ENCODE measurements at places on chromosomes 2 and 18. TPM values are rescaled to one million over a fixed set of nuclear protein-coding genes. Genes with fewer than 3 reads are reported as not detected.
A peak's percentile ranks its signal among the peaks of the same experiment; 100 is the strongest.

COLEC12 gene
- not detected for total RNA-seq

ZNF514 gene
- 15.6 TPM for total RNA-seq

ASB18 gene
- total RNA-seq = not detected

STAT4 gene
- total RNA-seq = 72.2 TPM

MERTK gene
- 0.70 TPM for total RNA-seq

DNA sequence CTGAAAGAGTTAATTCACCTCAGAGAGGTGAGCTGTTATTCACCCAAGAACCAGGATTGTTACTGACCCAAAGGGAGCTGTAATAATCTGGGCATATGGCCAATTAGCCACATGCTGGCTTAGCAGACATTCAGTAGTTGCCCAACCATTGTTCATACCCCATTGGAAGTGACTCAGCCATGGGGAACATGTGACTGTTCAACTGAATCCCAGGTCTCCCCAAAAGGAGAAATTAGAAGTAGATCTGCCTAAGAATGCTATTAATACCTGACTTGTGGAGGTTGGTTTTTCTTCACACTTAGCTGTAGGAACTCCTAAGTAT lies 272.6 kb upstream of the UBE2E3 start:
- DNase-seq = no peak

- no peak for DNase-seq
Measured at GRCh38 chr2:110991911-110992310, 128.8 kb upstream of the BCL2L11 start.

DNA sequence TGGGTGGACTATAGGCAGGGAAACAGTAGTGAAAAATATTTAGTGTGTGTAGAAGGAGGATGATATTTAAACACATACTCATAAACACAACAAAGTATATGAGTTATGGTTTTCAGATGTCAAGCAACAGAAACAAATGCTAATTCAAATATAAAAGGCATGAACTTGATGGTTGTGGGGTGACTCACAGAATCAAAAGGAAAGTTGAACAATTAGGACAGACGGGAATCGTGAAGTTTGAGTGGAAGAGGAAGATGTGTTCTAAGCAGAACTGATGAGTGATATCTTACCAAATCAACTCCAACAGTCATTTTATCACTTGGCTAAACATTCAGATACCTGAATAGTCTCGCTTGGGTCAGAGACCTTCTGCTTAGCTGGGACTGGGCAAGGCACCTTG lies 53.6 kb upstream of the ITGA6 start:
- DNase-seq = no peak

- DNase-seq = no peak
Measured at GRCh38 chr2:100551303-100551702, 11.5 kb upstream of the PDCL3 start.

DNA sequence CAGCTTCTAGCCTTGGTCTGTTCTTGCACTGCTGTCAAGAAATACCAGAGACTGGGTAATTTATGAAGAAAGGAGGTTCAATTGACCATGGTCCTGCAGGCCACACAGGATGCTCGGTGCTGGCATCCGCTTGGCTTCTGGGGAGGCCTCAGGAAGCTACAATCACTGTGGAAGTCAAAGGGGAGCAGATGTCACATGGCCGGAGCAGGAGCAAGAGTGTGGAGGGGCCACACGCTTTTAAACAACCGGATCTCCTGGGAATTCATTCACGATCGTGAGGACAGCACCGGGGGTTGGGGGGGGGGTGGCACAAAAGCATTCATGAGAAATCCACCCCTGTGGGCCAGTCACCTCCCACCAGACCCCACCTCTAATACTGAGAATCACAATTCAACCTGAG lies 850.4 kb upstream of the SALL3 start:
- no peak for DNase-seq

- no peak for DNase-seq
Measured at GRCh38 chr2:160876765-160877164, 283.5 kb upstream of the TANK start.

- DNase-seq = no peak
Measured at GRCh38 chr2:241184901-241185300, 3.6 kb upstream of the ANO7 start.

DNA sequence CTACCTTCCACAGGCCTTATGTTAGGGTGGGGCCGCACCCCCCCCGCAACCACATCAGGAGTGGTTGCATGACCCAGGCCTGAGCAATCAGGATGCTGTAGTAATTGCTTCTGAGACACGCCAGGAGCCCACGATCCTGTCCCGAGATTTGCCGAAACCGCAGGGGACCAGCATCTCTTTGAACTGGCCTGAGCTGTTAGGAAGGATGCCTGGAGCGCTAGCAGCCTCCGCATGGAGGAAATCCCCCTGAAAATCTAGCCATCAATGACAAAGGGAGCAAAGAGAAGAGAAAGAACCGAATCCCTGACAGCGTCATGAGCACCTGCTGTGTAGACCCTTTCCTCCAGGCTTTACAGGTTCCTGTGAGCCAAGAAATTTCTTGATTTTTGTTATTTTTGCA lies 8.7 kb upstream of the TEX44 start:
- no peak for DNase-seq

DNA sequence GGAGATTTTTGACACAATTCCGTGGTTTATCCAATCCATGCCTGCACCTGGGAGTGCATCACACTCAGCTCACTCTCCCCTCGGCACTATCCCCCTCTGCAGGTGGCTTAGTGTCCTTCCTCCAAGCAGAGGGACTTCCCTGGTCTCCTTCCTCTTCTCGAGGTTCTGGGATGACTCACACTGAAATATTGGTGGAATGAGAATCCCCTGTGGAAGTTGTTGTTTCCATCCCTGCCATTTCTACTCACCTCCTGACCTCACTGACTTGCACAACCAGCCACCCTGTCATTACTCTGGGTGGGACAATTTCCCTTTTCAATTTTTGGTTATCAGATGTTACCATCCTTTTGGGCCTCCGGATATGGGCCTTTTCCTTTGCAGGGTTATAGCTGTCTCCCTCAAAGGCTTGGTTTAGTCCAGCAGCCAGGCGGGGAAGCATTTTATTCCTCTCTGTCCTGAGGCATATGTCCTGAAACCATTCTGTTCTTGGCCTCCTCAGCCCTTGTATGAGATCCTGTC lies 59.9 kb downstream of the PTPRM start:
- no peak for DNase-seq

DNA sequence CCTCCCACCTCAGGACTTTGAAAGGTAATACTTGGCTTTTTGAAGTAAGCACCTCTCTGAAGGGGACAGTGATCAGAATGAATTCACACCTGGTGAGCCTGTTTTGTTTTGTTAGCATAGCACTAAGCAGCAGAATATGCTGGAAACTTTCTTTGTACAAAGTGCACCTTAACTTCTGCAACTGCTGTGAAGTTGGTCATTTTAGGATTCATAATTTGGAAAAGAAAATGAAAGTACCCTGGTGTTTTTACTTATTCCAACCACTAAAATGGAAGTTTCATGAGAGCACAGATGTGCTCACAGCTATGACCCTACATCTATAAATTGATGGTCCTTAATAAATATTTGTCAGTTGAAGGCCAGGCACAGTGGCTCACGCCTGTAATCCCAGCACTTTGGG lies 257.8 kb upstream of the STON1 start:
- no peak for DNase-seq

GRCh38 chr2:228771774-228772173 lies 499.3 kb downstream of the PID1 start:
- DNase-seq = no peak

- no peak for DNase-seq
Measured at GRCh38 chr2:2662847-2663356, 331.8 kb upstream of the MYT1L start.

DNA sequence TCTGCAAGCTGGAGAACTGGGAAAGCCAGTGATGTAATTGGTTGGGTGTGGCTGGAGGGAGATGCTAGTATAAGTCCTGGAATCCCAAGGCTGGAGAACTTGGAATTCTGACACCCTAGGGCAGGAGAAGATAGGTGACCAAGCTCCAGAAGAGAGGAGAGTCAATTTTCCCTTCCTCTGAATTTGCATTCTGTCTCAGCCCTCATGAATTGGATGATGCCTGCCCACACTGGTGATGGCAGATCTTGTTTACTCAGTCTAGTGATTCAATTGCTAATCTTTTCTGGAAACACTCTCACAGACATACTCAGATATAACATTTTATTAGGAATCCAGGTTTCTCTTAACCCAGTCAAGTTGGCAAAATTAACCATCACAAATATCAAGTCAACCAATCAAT lies 287.2 kb downstream of the RDH14 start:
- DNase-seq = no peak

- no peak for DNase-seq
Measured at GRCh38 chr18:805008-805754, 6.9 kb downstream of the YES1 start.

DNA sequence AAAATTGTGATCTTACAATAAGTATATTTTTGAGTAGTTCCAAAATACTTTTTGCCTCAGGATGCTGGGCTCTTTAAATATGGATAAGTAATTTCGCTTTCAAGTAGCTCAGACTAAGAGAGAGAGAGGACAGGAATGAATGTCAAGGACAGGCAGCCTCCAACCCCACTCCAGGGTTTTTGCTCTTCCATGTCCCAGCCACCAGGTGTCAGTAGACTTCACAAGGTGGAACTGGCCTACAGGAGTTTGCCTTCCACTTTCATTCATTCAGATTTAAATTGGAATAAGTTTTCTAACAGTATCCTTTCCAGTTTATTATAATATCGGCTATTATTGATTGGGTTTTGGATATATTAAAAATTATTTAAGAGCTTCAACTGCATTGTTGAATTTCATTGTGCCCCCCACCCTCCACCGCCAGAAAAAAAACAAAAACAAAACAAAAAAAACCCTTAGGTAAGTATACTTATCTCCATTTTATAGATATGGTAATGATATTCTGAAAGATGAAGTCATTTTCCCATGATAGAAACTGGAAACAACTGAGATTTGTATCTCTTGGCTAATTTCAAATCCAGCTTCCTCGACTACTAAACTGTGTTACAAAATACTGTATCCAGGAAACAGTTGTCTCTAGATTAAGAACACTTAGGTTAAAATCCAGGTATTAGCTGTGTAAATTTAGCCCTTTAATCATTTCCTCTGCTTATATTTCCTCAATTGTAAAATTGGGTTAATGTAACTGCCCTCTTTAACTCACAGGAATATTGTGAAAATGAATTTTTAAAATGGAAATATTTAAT lies 793.1 kb downstream of the ERBB4 start:
- DNase-seq = peak; percentile 29

- DNase-seq = no peak
Measured at GRCh38 chr2:235614900-235615712, 121.3 kb downstream of the AGAP1 start.

DNA sequence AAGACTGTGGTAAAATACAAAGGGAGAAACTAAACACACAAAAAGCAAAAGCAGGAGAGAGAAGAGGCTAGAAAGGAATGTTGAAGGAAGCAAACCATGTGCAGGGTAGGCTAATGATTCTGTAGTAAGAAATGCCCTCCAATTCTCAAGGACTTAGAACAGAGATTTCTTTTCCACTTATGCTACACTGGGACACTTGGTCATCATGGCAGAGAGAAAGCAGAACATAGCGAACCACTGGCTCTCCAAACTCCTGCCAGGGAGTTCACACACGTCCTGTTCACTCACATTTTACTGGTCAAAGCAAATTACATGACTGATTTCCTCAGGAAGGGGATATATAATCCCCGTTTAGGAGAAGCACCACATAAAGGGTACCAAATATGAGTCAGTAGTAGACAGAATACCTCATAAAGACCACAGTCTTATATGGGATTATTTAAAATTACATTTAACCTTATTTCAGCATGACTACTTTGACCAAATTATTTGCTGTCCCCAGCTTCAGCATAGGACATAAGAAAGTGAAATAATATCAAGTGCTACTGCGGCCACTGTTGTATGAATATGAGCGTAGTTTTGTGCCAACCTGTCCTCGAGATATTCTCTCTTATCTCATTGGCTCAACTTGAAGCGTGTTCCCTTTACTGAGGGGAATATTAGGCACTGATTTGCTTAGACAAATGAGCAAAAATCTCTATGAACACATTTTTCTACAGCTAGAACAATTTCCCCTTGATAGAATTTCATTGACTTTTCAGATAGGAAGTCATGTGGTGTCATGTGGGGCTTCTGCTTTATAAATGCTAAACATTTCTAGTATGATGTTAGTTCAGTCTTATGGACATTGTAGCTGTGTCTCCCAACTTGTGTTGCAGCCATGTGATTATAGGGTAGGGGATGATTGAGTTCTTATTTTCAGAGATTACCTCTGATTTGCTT lies 81.7 kb downstream of the FAM161A start:
- no peak for DNase-seq

- DNase-seq = no peak
Measured at GRCh38 chr2:34627003-34627402, 1027.9 kb upstream of the FAM98A start.

DNA sequence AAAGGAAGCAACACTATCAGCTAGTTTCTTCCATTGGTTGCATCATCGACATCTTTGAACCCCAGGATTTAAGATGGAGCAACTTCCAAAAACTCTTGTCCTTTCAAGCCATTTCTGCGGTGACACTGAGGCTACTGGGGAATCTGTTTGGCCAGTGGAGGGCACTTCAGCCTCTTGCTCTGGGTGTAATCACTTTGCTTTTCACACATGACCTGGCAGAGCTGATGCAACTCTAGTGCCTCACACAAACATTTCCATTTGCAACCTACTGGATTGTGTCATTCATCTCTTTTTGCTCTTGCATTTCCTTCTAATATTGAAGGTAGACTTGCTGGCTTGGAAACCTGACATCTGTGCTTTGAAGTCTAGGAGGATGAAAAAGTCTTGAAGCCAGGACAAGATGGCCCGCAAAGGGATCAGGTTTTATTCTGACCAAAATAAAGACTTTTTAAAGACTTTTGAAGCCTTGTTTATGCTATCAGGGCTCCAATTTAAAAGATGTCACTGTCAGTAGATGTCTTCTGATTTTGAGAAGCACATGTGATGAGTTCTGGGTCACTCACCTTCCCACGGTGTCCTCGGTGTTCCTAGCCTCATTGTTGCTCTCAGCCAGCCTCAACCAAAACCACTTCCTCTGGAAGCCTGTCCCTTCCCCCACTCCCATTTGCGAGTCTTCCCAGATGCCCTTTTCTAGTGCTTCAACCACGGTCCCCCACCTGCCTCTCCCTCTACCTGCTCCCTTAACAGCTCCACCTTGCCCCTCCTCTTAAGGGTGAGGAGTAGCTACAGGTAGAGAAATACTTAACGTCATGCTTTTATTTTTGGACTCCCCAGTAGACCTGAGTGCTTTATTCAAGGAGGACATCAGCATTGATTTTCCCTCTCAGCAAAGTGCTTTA lies 69.7 kb upstream of the KCNE4 start:
- DNase-seq = peak; percentile 30

GRCh38 chr2:145682546-145683157 lies 1162.7 kb upstream of the ZEB2 start:
- no peak for DNase-seq

DNA sequence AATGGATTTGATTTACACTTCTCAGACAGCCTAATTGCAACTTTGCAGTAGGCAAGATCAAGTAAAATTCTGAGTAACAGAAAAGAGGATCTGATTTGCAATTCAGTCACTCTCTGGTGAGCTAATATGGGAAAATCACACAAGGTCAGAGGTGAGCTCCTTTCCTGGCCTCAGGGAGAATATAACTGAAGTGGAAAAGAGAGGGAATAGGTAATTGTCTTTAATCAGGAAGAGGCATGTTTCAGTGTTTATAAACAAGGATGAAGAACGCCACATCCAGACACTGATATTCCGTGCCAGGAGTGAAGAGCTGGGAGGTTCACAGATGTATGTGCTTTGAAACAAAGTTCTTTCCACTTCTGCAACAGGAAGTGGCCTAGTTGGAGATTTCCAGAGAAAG lies 127.1 kb downstream of the ETAA1 start:
- no peak for DNase-seq
